CD4-positive, alpha-beta T cell treated with Interferon gamma for 1 hour (primary cell): ENCODE measurements at places on chromosomes 1 and 21.

GRCh38 chr1:53378061-53378460 is 50.2 kb upstream of the LRP8 start:
- no peak for DNase-seq

DNA sequence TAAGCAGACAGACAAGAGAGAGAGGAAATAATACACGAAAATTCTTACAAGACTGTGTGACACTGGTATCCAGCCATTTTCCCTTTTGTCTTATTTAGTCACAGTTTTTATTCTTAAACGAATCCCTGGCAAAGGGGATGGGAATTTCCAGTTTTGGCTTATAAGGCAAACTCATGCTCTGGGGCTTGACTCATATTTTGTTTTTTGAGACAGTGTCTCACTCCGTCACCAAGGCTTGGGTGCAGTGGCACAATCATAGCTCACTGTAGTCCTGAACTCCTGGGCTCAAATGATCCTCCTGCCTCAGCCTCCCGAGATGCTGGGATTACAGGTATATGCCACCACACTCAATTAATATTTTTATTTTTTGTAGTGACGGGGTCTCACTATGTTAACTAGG is 31.9 kb downstream of the PTGER3 start:
- no peak for DNase-seq

DNA sequence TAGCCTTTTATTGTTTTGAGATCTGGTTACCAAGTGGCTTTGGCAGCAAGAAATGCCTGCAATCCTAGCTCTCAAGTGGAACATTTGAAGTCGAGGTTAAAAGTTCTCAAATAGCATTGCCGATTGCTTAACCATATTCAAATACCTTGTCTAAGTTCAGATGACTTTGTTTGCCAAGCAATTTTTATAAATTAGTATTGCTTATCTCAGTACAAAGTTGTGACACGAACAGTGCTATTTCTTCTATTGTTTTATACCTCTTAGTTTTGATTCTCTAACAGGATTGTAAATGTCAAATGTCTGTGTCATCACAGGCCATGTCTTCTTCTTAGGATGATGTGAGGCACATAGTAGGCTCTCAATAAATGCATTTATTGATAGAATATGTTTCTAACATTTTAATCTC is 633.3 kb downstream of the PTPRC start:
- no peak for DNase-seq

DNA sequence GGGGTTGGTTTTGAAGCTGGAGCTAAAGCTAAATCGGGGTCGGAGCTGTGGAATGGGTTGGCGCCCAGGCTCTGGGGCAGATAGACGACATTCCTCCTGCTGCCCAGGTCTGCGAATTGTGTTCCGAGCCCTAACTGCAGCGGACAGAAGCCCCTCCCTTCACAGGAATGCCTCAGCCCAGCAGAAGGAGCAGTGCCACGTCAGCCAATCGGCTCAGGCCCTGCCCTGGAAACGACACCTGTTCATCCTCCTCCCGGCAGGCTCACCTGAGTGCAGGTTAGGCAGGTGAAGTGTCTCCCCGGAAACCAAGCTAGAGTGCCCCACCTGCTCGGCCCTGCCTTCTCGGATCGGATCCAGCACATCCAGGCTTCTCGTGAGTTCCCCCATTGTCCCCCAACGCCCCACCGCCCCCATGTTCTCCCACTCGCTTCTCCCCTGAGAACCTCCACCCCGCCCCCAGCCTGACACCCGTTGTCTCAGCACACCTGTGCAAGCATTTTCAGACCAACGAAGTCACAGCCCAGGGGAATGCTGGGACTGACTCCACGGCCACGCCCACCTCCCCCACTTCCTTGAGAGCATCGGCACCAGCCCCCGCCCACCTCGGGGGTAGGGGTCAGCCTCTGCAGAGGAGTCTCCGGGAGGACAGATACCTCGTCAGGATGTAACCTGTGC is 775 bp downstream of the TMEM125 start:
- DNase-seq = no peak

DNA sequence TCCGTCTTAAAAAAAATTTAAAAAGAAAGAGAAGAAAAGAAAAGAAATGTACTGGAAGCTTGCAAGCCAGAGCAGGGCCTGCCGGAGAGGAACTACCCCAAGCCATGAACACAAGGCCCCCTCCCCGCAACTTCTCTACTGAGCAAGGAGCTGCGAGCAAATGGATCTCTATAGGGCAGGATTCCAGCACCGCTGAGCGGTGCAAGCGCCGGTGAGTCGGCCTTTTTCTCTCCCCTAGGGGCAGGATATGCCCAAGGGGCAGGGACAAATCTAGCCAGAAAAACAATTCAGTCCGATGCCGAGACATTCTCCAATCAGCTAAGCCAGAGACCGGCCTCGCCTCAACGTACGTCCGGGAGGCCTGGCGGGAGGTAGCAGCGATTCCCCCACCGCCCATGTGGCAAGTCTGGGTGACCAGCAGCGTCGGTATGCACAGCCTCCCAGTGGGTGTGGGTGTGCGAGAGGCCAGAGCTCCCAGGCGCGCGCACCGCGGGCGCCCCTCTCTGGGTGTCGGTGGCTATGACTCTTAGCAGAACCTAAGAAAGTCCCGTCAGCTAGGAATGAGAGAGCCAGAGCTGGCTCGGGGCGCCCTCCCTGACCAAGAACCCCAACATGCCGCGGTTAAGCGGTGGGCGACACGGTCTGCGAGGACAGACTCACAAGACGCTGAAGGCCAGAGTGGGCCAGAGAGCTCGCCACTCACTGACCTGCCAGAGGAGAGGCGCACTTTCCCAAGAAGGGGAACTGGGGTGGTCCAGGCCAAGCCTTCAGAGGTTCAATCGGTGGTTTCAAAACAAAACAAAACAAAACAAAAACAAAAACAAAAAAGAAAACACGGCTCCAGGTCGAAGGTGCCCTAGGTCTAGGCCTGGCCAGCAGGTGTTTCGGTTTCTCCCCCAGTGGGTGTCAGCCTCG is 1.9 kb downstream of the CSMD2 start:
- DNase-seq = no peak

DNA sequence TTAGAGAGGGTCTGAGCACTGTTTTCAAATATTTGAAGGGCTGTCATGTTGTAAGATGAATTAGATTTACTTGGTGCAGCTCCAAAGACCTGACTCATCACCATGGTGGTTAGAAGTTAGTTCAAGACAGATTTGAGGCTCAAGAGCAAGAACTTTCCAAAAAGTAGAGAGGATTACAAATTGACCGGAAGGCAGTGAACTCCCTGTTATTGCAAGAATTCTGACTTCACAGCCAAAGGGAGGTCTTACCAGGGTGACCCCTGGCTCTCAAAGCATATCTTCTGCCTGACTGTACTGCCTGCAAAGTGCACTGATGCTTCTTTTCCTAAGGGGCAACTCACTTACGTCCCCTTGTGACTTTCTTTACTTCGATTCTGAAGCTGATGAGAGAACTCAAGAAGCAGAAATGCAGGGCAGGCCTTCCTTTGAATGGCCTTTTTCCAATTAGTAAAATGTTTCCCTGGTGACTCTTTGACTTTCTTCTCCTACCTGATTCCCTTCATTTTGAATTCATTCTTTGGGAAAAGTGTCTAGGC is 86.4 kb downstream of the NAV1 start:
- DNase-seq = no peak

GRCh38 chr1:910881-911721 is 12.6 kb upstream of the SAMD11 start:
- no peak for DNase-seq

DNA sequence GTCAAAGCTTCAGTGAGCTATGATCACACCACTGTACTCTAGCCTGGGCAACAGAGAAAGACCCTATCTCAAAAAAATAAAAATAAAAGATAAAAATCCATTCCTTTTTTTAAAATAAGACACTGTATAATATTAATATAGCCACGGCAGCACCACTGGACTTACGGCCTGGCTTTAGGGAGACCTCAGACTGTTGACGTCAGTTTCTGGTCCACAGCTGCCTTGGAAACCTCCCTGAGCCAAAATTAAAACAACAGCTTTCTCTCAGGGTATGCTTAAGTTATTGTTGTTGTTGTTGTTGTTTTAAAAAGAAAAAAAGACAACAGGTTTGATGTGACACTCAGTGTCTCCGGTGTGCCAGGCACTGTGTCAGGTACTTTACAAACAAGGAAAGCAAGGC is 42.0 kb downstream of the CAPZB start:
- no peak for DNase-seq

DNA sequence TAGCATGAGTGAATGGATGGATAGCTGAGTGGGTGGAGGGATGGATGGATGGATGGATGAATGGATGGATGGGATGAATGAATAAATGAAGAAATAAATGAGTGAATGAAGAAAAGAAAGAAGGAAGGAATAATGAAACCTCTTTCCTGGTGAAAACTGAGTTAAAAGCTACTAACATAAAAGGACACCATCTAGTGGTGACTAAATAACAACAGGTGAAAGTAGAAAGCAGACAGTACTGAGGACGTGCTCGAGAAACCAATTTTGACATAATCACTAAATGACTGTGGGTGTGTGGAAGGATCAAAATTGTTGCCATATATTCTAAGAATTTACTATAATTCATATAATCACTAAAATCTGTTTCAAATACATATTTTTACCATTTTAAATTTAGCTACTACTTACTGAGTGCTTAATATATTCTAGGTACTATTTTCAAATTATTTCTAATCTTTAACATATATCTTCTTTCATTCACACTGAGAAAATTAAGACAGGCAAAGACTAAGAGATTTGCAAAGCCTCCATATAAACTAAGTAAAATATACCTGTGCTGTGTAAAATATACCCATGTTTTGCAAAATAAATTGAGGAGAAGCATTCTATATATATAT is 522.9 kb downstream of the LRRIQ3 start:
- DNase-seq = no peak

DNA sequence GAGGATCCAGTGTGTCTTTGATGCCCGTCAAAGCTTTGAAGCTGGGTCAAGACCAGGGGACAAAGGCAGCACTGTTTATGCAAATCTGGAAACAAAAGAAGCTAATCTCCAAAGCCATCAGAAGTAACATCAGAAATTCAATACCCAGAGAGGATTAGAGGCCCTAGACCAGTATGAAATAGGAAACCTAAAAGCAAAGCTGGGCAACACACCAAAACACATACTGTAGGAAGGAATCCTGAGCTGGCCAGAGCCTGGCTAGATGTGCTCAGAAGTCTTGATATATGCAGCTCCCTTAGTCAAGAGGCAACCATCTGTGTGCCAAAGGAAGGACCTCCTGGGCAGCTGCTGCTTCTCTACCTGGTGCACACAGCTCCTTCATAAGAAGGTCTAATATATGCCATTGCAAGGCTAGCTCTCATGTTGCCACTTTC is 12.3 kb downstream of the COLGALT2 start:
- DNase-seq = no peak

- no peak for DNase-seq
Observed at GRCh38 chr1:218945050-218945449, 228.6 kb upstream of the LYPLAL1 start.

DNA sequence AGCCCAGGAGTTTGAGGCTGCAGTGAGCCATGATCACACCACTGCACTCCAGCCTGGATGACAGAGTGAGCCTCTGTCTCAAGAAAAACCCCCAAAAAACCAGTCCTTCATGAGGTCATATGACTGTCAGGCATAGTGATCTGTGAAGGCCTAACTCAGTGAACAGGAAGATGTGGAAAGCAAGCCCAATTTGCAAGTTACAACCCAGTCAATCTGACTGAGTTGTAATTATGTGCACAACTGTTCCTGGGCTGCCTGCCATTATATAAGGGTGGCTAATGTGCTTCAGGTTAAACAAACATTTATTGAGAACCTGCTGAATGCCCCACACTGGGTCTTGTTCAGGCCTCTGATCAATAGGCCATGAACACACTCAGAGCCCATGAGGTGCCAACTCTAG is 38.2 kb upstream of the KIRREL1 start:
- no peak for DNase-seq

GRCh38 chr21:27739187-27739586 is 772.3 kb upstream of the ADAMTS5 start:
- DNase-seq = no peak

- DNase-seq = no peak
Observed at GRCh38 chr1:185139246-185139645, 17.5 kb downstream of the TRMT1L start.
